Large intestine (tissue), 12 donors: ENCODE measurements at places on chromosomes 2 and 18. TPM values are rescaled to one million over a fixed set of nuclear protein-coding genes. Genes with fewer than 3 reads are reported as not detected.

DNA sequence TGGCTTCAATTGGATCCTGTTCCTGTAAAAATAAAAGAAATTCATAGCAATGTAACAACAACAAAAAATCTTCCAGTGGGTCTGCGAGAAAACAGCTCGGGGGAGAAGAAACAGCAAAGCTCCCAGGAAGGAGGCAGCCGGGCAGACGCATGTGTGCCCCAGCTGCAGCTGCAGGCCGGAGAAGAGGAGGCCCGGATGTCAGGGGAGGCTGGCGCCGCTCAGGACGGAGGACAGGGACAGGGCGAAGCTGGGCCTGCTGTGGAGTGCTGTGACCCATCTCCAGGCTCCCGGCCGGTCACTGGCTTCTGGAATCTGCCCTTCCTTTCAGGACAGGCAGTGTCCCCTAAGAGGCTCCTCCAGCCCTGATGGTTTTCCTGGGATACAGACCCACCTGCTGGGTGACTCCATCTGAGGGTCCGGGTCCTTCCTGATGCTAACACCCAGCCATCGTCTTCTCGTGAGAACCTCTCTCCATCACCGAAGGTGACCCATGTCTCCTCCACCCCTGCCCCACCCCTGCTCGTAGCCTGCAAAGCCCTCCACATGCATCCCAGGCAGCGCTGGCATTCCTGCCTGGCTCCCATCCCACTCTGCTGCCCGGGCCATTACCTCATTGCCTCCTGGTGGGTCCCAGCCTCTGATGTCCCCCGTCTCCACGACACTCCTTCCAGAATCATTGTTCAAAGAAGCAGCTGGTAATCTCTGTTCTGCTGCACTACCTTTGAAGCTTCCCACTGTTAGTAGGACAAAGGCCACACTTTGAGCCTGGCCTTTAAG is 145.4 kb upstream of the TWIST2 start:
- no peak for DNase-seq

GRCh38 chr2:151182396-151182795 is 79.3 kb downstream of the RBM43 start:
- no peak for DNase-seq

DNA sequence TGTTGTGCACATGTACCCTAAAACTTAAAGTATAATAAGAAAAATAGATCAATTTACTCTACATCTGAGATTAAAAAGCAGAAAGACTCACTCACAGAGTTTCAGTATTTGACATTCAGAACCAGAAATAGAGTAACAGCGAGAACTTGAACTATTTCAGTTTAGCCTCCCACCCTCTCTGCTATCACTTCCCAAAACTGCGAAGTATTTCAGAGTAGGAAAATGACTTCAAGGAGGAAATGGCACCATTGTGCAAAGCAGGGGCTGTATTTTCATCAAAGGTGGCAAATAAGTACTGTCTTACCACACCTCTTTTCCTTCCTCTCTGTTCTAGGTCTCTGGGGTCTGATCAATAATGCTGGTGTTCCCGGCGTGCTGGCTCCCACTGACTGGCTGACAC is 13.6 kb downstream of the DHRS9 start:
- DNase-seq, result no peak

SLC19A3 gene
- polyA plus RNA-seq, result 80.8 TPM
